ENCODE measurements at places on chromosomes 1 and 21.

DNA sequence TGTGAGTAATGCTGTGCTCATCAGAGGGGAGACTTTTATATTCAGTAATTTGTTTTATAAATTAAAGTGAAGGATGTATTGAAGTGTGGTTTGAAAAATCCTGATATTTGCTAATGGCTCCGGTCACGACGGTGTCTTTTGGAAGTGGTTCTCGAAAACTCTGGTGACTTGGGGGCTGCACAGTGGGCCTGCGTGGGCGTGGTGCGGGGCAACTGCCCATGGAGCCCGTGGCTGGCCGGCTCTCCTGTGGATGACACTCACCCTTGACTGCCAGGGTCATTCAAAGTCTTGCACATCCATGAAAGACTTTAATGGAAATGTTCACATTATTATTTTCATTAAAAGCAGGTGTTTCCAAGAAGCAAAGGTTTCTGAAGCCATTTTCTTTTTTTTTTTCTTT, 7.7 kb downstream of the FAAP20 start:
- no peak for DNase-seq

DNA sequence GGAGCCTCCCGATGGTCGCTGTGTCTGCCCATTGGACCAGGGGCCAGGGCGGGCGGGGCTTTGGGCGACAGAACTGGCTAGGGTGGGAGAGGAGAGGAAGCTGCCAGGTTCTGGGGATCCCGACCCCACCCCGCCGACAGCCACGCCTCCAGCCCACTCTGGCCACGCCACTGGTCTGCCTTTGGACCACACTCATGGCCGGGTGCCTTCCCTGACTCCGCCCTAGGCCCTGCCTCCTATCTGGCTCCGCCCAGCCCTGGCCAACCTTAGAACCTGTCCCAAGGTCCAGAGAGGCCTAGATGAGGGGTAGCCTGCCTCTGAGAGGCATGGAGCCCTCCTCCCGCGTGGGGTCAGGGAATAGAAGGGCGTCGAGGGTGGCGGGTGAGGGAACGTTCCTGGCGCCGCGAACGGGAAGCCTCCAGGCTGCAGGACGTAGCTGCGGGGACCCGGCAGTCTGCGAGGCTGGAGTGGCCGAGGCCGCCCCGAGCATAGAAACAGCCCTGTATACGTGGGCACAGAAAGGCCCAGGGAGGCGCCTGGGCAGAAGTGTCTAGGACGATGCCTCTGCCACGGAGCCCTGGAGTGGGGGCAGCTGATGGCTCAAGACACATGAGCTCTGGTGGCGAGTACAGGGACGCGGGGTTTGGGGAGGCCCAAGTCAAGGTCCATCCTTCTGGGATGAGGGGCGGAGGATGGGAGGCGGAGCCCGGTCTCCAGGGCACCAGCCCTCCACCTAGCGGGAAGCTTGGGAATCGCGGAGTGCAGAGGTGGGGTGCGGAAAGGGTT, 11.5 kb upstream of the COL16A1 start:
- DNase-seq, result peak; percentile 96

DNA sequence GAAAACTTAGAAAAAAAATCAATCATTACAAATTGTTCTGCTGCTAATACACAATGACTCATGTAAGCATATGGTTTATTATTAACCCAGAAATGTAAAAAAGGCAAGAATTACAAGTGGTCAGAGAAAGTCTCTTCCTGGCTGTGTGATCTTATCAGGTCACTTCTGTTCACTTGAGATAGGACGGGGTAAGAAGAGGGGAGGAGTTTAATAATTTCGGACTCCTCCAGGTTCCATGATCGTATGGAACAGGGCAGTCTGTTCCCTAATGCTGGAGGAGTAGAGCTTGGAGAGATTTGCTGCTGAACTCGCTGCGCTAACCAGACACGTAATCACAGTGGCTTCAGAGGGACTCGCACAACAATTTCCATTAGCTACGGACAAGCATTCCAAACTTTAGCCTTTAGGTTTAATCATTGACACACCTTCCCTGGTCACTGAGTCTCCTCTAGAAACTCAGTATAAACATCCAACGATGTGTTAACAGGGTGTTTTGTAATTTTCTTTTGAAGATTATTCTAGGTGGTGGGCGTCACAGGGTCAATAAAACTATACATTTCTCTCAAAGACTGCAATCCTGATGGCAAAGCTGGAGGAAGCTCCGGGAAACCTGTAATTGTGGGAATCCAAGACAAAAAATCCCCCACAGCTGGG, 1.3 kb downstream of the CRYZ start:
- no peak for DNase-seq

DNA sequence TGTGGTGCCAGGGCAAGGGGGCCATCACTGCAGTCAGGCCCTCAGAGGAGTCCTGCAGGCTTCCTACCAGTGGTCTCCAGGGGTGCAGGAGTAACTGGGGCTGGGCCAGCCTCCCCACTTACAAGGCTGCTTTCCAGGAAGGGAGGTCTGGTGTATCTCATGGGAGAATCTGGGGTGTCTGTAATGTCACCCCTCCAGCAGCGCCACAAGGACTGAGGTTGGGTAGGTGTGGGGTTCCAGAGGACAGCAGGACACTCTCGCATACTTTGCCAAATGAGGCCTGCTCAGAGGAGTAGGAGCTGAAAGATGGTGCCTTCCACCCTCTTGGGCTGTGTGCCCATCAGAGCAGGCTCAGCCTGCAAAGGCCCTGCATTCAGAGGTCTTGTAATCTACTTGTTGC, 46.9 kb downstream of the TNNT2 start:
- DNase-seq, result no peak

GRCh38 chr1:198199105-198199504, 42.3 kb downstream of the NEK7 start:
- no peak for DNase-seq

GRCh38 chr1:53362851-53363642, 35.2 kb upstream of the LRP8 start:
- DNase-seq, result no peak

DNA sequence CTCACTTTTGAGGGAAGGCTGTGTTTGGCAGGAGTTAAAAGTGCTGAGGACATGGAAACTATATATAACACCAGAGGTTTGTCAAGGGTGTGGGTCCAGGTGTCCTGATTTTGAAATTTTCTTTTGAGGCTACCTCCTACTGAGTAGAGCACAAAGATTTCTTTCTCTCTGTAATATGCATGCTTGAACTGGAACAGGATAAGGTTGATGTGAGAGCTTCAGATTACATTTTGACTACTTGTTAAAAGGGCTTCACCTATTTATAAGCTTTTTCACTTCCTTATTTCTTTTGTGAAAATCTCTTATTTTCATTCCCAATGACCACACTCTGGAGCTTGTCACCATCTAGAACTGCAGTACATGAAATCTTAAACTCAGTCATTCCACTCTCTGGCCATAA, 59.8 kb upstream of the PLA2G4A start:
- no peak for DNase-seq

- DNase-seq, result no peak
These were observed 69.2 kb downstream of the OBSCN start for GRCh38 chr1:228276901-228277490.

- DNase-seq, result peak; percentile 91
These were observed at the start of gene FABP3 for GRCh38 chr1:31373056-31373896. TSS of gene FABP3 (minus strand) at chr1:31373076. CDS start at chr1:31373014, 62 bp downstream.

DNA sequence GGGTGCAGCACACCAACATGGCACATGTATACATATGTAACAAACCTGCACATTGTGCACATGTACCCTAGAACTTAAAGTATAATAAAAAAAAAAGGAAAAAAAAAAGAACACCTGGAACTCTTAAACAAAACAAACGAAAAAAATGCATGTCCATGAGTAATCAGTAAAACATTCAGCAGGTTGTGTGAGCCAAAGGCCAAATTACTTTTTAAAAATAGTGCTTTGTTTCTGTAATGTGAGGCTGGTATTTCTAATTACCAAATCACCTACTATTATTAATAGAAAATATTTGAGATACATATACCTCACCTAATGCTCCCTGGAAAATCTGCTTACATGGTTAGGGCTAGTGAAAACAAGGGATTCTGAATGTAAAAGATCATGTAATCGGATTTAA, 294.4 kb upstream of the NR5A2 start:
- no peak for DNase-seq

DNA sequence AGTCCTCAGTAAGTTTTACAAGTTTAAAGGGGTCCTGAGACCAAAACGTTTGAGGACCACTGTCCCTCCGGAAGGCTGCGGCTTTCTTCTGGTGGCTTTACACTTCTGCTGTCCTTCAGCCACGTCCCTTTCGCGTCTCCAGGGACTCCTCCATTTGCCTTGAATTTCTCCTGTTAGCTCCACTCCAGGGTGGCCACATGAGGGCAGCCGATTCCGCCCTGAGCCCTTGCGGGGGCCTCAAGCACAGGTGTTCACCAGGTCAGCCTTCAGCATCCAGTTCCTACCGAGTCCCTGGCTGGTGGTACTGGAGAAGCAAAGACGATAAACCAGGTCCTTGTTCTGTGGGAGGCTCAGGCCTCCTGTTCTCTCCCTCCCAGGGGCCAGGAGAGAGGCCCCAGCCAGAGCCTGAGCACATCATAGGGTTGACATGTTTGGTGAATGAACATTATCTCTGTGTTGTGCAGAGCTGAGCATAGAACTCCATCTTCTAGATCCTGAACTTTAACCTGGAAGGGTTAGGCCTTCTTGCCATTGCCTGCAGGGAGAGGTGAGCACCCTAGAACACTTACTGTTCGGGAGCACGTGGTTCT, 27.4 kb upstream of the COQ8A start:
- no peak for DNase-seq

GRCh38 chr1:165353731-165354671, 2.5 kb downstream of the LMX1A start:
- no peak for DNase-seq

DNA sequence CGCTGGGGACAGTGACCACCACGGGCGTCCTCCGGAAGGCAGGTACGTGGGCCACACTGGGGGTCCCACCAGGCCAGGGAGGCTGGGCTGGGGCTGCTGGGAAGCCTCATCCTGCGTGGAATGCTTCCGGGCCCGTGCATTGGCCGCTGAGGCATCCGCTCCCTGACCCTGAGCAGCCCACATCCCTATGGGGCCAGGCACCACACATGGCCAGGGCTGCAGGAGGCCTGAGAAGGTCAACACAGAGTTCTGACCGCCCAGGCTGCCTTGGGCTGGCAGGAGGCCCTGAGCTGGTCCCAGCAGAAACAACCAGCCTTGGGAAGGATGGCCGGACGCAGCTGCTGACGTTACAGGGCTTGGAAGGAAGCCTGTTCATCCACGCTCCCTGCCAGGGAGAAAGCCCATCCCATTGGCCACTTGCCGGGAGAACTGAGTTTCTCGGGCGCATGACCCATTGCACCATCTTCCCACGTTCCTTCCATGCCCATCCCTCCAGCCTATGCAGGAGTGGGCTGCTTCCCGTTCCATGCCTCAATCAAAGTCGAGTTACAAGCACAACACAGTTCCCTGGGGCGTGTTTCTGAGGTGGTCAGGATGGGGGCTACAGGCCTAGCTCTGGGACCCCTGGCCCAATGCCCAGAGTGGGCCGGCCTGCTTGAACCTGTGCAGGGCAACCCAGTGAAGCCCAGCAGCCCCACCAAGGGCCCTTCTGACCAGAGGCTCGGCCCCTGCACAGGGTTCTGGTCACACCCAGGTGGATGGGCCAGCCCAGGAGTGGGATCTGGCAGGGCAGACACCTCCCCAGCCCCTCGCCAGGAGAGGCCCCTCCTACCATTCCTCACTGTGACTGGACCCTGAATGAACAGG, 31.7 kb downstream of the TRIM11 start:
- DNase-seq, result peak; percentile 94

- DNase-seq, result no peak
These were observed 6.9 kb upstream of the GPR153 start for GRCh38 chr1:6267686-6268322.

GRCh38 chr1:115340879-115341278, 2.8 kb upstream of the NGF start:
- DNase-seq, result no peak

- DNase-seq, result peak; percentile 48
These were observed 99.2 kb downstream of the TRIM11 start for GRCh38 chr1:228307218-228308023.

GRCh38 chr1:40045182-40045581, 4.7 kb downstream of the CAP1 start:
- DNase-seq, result no peak

DNA sequence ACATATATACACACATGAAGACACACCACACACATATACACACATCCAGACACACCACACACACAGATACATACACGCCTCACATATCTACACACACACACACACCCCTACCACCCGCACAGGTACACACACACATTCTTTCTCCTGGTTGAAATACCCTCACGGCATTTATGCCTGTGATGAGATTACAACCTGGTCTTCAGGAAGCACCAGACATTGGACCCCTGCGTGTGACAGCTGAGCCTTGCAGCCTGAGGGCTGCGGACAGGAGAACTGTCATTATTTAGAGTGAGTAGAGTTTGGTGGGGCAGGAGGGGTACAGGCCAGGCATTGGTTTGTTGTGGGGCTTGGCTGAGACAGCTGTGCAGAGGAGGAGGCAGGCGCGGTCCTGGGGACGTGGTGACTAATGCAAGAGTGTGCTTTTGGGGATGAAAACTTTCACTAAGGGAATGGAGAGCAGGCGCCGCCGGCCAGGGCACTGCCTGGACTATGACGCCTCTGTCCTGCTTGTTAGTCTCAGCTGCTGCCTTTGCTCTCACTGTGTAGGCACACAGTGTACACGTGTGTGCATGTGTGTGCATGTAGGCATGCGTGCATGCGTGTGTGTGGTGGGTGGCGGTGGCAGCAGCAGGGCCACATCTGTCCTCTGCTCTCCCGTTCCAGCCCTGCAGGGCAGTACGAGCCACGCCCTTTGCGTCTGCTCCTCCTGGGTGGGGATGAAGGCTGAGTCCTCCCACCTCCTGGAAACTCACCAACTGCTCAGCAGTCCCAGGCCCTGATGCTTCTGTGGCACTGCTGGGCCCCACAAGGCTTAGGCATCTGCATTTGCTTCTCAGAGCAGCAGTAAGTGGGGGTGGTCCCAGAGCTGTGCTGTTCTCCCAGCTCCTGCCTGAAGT, 57.6 kb downstream of the SPSB1 start:
- peak; percentile 76 for DNase-seq

DNA sequence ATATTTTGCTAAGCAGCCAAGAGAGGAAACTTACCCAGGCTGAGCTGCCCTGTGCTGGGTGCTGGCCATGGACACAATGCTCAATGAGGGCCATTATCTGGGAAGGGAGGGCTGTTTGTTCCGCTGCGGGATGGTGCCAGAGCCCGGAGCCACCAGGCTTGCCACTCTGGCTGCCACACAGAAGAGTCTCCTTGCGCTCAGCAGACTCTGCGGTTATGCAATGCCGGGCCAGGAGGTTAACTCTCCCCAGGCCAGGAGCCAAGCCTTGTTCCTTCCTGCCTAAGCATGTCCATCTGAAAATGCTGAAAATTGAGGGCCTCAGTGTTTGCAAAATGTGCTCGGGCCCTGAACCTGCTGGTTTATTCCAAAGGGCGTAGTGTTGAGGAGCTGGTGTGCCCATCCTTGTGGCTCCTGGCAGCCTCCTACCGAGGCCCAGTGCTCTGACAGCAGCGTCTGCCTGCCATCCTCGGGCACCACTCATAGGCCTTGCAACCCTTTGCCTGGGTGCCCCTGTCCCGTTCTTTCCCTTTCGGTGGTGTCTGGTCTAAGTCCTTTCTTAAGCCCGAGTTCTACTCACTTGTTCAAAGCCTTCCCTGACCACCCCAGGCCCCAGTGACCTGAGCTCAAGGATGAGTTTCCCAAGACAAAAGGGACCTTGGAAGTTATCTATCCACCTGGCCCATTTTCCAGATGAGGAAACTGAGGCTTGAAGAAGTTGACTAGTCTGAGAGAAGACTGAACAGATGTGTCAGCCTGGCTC, 133.8 kb upstream of the EDN2 start:
- DNase-seq, result peak; percentile 86

GRCh38 chr1:177912991-177913390, 56.9 kb downstream of the SEC16B start:
- no peak for DNase-seq

GRCh38 chr21:18744840-18745239, 341.3 kb upstream of the TMPRSS15 start:
- no peak for DNase-seq
